ENCODE measurements at places on chromosomes 4 and X.

- no peaks in the 10 kb centered on the region for H3K4me1 ChIP-seq
- H3K27me3 ChIP-seq = no peaks in the 10 kb centered on the region
- no peak for DNase-seq
- H3K36me3 ChIP-seq = no peaks in the 10 kb centered on the region
Observed at GRCh38 chr4:74822603-74823002, 28.3 kb upstream of the BTC start.

- H3K4me3 ChIP-seq = no peak overlapping the region
- H3K4me1 ChIP-seq = no peaks in the 10 kb centered on the region
- DNase-seq = no peak
- H3K27me3 ChIP-seq = no peaks in the 10 kb centered on the region
- H3K36me3 ChIP-seq = no peaks in the 10 kb centered on the region
- no peak overlapping the region for H3K27ac ChIP-seq
Observed at GRCh38 chr4:130545171-130545570, 1449.2 kb downstream of the C4orf33 start.

DNA sequence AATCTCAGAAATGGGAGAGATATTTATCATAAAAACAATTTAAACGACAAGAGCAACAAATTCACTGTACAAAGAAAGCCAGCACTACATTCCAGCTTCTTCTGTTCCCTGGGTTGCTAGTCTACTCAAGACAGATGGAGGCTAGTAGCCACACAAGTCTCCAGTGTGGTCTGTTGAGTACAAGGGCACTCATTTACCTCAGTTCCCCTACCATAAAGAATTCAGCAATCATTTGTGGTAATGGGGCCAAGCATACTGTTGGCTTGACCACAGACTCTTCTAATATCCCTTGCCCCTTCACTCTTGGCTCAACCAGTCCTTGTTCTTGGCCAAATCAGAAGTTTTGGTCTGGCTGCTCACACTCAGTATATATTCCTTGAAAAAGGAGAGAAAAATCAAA, 212.3 kb downstream of the COX18 start:
- no peak overlapping the region for H3K4me3 ChIP-seq
- DNase-seq = no peak
- H3K4me1 ChIP-seq = no peaks in the 10 kb centered on the region
- H3K27me3 ChIP-seq = no peaks in the 10 kb centered on the region
- no peaks in the 10 kb centered on the region for H3K36me3 ChIP-seq

GRCh38 chr4:86947501-86948120, 12.8 kb downstream of the AFF1 start:
- peaks cover 73% of the 10 kb centered on the region for H3K4me1 ChIP-seq
- H3K27ac ChIP-seq = no peak overlapping the region
- no peak overlapping the region for H3K4me3 ChIP-seq
- no peaks in the 10 kb centered on the region for H3K27me3 ChIP-seq
- DNase-seq = no peak

GRCh38 chr4:99383833-99384392, 31.4 kb upstream of the ADH1C start:
- DNase-seq = peak; percentile 75
- H3K27ac ChIP-seq = peak overlapping the region; percentile 82
- no peaks in the 10 kb centered on the region for H3K27me3 ChIP-seq
- H3K36me3 ChIP-seq = no peaks in the 10 kb centered on the region
- H3K4me1 ChIP-seq = peaks cover 7% of the 10 kb centered on the region
- no peak overlapping the region for H3K4me3 ChIP-seq

DNA sequence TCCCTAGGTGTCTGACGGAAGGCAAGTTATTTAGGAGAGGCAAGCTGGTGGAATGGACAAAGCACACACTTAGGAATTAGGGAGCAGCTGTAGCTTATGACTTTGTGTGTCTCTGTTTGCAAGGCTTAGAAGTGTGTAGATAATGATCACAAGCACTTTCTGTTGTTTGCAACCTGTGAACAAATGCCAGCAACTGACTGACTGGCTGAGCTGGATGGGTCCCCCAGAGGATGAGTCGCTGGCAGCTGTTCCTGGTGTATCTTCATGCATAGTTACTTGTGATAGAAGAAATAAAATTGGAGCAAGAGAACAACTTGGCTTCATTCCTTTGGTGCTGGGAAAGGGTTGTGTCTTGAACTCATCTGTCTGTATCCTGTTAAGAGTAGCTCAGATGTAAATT, 64.2 kb upstream of the BEND4 start:
- DNase-seq = no peak
- no peaks in the 10 kb centered on the region for H3K36me3 ChIP-seq
- H3K4me1 ChIP-seq = no peaks in the 10 kb centered on the region
- H3K4me3 ChIP-seq = no peak overlapping the region

- peaks cover 17% of the 10 kb centered on the region for H3K4me1 ChIP-seq
- H3K27me3 ChIP-seq = no peaks in the 10 kb centered on the region
- no peak overlapping the region for H3K27ac ChIP-seq
- DNase-seq = no peak
Observed at GRCh38 chr4:7121866-7122653, 54.2 kb upstream of the GRPEL1 start.

DNA sequence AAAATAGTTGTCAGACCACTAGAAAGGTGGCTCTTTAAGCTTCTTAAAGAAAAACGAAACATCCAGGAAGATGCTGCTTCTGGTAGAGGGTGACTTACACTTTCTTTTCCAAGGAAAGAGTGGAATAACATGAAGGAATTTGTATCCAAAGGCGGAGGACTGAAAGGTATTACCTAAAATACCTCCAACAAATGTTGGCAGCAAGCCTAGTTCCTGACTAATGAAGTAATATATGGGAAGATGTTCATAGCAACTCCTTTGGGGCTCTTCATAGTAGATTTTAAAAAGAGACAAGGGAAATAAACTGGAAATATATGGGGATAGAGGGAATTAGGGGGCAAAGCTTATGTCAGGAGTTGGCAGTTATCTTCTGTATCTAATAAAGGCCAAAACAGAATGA, 116.2 kb downstream of the AASDH start:
- H3K27me3 ChIP-seq = no peaks in the 10 kb centered on the region
- H3K36me3 ChIP-seq = no peaks in the 10 kb centered on the region
- H3K4me3 ChIP-seq = no peak overlapping the region
- H3K27ac ChIP-seq = no peak overlapping the region
- no peak for DNase-seq

DNA sequence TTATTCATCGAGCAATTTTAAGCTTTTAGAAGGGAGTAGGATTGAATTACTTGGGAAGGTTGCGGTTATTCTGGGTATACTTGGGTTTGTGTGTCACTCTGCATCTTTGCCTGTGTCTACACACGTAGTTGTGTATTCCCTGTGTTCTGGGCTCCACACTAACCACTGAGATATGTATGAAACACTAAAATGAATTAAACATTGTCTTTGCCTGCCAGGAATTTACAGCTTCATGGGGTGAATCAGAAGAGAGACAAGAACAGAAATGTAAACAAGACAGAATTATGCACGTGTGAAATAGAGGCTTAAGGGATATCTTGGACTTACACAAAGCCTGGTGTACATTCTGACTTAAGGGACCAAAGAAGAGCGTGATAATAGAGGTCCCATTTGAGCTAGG, 228.5 kb downstream of the AFF2 start:
- H3K4me3 ChIP-seq = no peak overlapping the region
- DNase-seq = no peak
- H3K36me3 ChIP-seq = no peaks in the 10 kb centered on the region
- no peak overlapping the region for H3K27ac ChIP-seq
- no peaks in the 10 kb centered on the region for H3K27me3 ChIP-seq

DNA sequence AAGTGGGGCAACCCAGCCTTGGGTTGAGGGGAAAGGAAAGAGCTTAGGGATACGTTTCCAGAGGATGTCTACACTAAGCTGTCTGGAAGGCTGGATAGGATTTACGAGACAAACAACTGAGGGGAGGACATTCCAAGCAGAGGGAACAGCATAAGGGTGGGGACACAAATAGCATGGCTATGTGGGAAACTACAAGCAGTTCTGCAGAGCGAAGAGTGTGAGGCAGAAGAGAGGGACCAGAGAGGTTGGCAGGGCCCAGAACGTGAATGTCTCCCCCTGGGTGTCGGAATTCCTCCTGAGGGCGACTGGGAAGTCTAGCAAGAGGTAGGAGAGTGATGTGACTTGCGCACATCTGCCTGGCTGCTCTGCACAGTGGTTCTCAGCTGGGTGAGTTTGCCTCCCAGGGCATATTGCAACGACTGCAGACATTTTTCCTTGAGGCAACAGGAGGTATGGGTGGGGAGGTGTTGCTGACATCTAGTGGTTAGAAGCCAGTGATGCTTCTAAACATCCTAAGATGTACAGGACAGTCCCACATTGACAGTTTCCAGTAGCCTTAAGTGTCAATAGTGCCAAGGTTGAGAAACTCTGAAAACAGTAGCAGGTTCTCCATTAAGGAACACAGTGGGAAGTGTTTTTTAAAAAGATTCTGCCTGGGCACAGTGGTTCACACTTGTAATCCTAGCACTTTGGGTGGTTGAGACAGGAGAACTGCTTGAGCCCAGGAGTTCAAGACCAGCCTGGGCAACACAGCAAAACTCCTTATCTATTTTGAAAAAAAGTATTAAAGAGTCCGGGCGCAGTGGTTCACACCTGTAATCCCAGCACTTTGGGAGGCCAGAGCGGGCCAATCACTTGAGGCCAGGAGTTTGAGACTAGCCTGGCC, 9.2 kb downstream of the NDUFA1 start:
- H3K4me3 ChIP-seq = no peak overlapping the region
- H3K4me1 ChIP-seq = no peaks in the 10 kb centered on the region
- DNase-seq = peak; percentile 72
- no peaks in the 10 kb centered on the region for H3K27me3 ChIP-seq

DNA sequence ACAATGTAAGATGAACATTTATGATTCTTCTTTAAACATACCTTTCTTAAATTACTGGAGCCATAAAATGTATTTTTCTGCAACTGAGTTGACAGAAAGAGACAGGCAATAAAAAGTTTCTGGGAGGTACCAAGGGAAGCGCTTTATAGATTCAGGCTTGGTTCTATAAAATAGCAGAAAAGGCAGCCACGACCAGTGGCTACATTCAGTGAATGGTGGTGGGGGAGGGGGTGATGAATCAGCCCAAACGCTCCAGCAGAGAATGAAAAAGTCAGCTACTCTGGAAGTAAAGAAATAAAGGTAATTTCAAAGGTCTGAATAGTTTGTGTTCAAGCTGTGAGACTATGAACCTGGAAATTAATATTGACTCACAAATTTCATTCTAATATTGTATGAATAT, 456.1 kb downstream of the KCTD8 start:
- H3K4me1 ChIP-seq = no peaks in the 10 kb centered on the region
- no peaks in the 10 kb centered on the region for H3K36me3 ChIP-seq
- no peak overlapping the region for H3K4me3 ChIP-seq
- no peak for DNase-seq

DNA sequence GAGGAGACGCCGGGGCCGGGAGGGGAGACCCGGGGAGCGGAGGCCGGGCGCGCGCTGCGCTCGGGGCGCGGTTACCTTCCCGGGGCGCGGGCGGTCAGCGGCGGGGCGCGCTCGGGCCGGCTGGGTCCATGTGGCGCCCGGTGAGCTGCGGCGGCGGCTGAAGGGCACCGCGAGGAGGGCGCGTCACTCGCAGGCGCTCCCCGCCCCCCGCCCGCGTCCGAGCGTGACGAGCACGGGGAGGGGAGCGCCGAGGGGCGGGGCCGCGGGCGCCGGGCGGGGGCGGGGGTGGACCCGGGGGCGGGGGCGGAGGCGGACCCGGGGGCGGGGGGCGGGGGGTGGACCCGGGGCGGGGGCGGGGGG, at the start of gene CPLX1:
Gene CPLX1, minus strand, starts transcription at position 159 of the 360 bp plus-strand sequence. CDS start 1,607 bp downstream, outside the sequence.
- no peak within 1 kb of the TSS for H3K27ac ChIP-seq
- peak within 1 kb of the TSS; percentile 58 for H3K4me3 ChIP-seq
- H3K27me3 ChIP-seq = peaks cover 68% of the 10 kb centered on the region
- DNase-seq = peak; percentile 74
- no peaks in the 10 kb centered on the region for H3K36me3 ChIP-seq
- peaks cover 24% of the 10 kb centered on the region for H3K4me1 ChIP-seq

- peak; percentile 88 for DNase-seq
- peaks cover 91% of the 10 kb centered on the region for H3K4me1 ChIP-seq
- H3K4me3 ChIP-seq = peak overlapping the region; percentile 28
Observed at GRCh38 chr4:38673130-38673978, 9.4 kb downstream of the KLF3 start.

GRCh38 chr4:127419431-127419830, 213.3 kb upstream of the INTU start:
- no peak for DNase-seq
- H3K4me3 ChIP-seq = no peak overlapping the region
- no peaks in the 10 kb centered on the region for H3K36me3 ChIP-seq
- no peaks in the 10 kb centered on the region for H3K27me3 ChIP-seq
- no peak overlapping the region for H3K27ac ChIP-seq

DNA sequence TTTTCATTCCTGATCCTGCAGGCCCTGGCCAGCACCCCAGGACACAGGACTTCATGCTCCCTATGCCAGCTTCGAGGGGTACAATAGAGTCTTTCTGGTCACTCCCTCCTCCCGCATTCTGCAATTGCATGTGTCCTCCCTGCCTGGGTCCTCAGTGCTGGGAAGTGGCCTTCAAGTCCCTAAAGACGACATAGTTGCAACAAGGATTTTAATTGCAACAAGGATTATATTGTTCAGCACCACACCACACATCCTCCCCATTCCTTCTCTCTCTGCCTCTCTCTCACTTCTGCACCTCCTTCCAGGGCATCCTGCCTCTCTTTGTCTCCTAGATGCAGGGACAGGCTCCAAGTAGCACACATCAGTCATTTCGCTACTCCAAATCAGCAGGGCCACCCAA, 25.5 kb downstream of the SCD5 start:
- DNase-seq = no peak
- no peaks in the 10 kb centered on the region for H3K27me3 ChIP-seq
- H3K4me1 ChIP-seq = no peaks in the 10 kb centered on the region
- no peaks in the 10 kb centered on the region for H3K36me3 ChIP-seq
- no peak overlapping the region for H3K27ac ChIP-seq

- no peaks in the 10 kb centered on the region for H3K4me1 ChIP-seq
- no peak overlapping the region for H3K27ac ChIP-seq
- no peak for DNase-seq
- H3K4me3 ChIP-seq = no peak overlapping the region
- H3K27me3 ChIP-seq = no peaks in the 10 kb centered on the region
Observed at GRCh38 chr4:123826896-123827295, 430.3 kb downstream of the SPRY1 start.

DNA sequence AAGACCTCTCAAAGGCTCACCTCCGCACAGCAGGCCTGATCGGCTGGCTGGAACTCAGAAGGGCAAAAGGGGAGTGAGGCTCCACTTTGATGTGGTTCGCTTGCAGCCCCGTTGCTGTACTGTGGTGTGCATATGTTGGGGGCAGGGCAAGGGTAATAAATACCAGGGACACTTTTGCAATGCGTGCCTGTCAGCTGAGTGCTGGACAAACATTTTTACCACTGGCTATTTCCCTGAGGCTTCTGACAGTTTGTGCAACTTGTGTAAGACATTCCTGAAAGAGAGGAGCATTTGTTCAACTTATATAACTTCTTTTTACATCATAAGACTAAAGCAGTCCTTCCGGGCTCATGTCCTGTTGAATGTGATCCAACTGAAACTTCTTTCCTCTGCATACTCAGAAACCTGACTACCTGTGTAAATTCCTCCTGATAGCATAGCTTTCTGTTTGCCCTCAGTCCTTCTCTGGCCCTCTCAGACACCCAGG, 82.3 kb downstream of the SPRY1 start:
- H3K4me1 ChIP-seq = peaks cover 3% of the 10 kb centered on the region
- no peaks in the 10 kb centered on the region for H3K36me3 ChIP-seq
- H3K4me3 ChIP-seq = no peak overlapping the region
- peak overlapping the region; percentile 32 for H3K27ac ChIP-seq

- H3K27me3 ChIP-seq = no peaks in the 10 kb centered on the region
- no peak overlapping the region for H3K4me3 ChIP-seq
- no peaks in the 10 kb centered on the region for H3K36me3 ChIP-seq
- H3K27ac ChIP-seq = no peak overlapping the region
- no peak for DNase-seq
Observed at GRCh38 chr4:44121210-44121609, 327.4 kb downstream of the KCTD8 start.

Measured in stomach (tissue), 19 donors.